MM.1S (cell line): ENCODE measurements at places on chromosomes 7 and 10.
A peak's percentile ranks its signal among the peaks of the same experiment; 100 is the strongest.

DNA sequence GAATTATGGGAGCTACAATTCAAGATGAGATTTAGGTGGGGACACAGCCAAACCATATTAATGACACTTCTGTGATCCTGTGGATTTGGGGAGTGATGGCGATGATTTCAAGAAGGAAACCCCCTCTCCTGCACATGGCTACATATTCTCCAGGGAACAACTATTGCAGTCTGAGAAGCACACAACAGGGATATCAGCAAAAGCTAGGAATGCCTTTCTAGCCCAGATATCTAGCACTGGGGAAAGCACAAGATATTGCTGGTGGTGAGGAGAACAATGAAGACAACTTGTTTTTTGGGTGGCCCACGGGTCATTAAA lies 24.3 kb downstream of the EPDR1 start:
- no peak for DNase-seq

GRCh38 chr7:8260871-8261694 lies 884 bp downstream of the ICA1 start:
- DNase-seq: peak; percentile 33

- peak; percentile 56 for DNase-seq
Observed at GRCh38 chr10:102643336-102644065, 778 bp upstream of the TRIM8 start.

DNA sequence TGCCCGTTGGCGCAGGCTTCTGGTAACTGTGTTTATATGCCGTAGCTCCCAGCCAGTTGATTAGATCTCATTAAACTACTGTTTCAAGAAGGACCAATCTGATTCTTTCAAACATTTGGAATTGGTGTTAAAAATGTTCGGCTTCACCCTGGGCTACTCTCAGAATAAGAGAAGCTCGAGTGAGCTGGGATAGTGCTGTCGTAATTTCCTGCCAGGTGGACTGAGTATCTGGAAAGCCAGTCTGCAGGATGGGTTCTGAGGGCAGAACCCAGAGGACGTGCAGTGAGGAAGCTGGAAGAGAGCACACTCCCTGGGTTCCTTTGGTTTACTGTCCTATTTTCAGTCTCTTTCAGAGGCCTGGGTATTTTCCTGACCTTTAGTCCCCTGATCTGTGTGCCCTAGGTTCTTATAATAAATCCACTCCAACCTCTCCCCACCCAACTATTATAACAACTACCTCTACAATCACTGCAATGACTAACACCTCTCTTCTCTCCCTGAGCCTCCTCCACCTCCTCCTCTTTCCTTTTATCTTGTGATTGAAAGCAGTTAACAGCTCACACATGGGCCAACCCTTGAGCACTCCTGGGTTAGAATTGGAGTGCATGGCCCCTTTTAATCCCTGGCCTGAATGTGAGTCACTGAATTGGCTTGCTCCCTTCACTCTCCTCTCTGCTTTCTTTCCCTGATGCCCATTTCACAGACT lies 63.0 kb downstream of the AOAH start:
- DNase-seq: no peak

GRCh38 chr10:107085665-107086525 lies 78.6 kb downstream of the SORCS1 start:
- DNase-seq: no peak

GRCh38 chr7:15167912-15168311 lies 265.4 kb upstream of the DGKB start:
- no peak for DNase-seq

GRCh38 chr10:121497513-121498470 lies 100.5 kb downstream of the FGFR2 start:
- no peak for DNase-seq

DNA sequence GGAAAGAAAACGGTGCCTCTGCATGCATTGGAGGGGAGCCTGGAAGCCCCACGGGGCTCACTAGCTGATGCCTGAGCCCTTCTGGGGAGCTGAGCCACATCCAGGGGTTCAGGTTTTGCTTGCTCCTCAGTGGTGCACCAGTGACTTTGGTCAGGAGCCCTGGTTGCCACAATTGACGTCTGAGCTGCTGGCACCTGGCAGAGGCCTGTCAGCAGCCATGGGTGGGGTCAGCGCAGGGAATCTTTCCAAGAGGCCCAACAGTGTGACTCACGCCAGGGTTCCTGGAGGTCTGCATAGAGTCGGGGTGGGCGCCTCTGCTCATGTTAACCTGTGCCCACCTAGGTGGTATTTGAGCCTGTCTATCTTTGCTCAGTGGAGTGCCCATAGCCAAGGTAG lies 138.7 kb downstream of the NEURL1 start:
- no peak for DNase-seq

DNA sequence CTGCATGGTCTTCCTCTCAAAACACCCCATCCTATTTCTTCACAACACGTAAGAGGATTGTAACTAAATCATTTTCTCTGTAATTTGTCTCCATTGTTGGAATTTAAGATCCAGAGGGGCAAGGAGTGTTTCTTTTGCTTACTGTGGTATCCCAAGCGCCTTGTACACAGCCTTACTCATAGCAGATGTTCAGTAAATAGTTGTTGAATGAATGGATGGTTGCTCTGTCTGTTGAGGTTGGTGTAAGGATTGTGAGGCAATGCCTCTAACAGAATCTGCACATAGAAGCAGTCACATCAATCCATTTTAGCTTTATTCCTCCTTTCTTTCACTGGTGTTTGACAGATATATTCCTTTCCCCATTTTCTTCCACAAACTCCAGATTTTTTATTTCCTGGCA lies 90.1 kb downstream of the ZNF365 start:
- DNase-seq: no peak

- DNase-seq: no peak
Observed at GRCh38 chr10:35637462-35637861, 4.6 kb downstream of the FZD8 start.

DNA sequence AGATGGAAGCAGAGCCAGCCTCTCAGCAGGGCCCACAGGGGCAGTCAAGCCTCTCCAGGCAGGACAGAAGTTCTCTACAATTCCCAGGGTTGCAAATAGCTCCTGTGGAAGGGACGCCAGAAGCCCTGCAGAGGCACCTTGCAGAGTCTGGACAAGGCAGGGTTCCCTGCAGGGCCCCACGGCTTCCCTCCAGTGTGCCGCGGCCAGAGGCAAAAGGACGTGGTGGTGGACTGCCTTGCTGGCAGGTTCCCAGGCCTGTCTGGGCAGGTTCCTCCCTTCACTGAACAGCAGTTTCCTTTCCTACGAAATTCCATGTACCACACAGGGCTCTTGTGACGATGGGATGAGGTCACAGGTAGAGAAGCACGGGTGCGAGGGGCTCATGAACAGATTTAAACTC lies 25.1 kb downstream of the UPP1 start:
- no peak for DNase-seq

DNA sequence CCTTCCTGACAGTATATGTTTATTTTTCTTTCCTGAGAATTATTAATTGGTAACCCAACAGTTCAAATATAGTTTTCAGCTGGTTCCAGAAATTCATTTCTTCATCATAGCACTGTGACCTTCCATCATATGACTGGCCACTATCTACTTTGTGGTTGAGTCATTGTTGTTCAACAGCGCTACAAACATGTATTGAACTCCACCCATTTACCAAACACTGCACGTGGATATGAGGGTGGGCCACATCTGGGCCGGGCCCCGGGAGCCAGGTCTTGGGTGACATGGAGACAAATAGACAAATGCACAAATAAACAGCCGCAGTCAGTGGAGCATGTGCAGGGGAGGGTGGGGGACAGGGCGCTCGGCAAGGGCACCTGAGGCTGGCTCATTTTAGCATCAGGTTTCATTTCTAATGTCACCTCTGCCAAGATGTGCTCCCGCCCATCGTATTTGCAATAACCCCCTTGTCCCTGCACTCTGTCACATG lies 24.0 kb upstream of the EEPD1 start:
- DNase-seq: no peak

GRCh38 chr7:78052112-78052511 lies 253.5 kb downstream of the PHTF2 start:
- DNase-seq: no peak

DNA sequence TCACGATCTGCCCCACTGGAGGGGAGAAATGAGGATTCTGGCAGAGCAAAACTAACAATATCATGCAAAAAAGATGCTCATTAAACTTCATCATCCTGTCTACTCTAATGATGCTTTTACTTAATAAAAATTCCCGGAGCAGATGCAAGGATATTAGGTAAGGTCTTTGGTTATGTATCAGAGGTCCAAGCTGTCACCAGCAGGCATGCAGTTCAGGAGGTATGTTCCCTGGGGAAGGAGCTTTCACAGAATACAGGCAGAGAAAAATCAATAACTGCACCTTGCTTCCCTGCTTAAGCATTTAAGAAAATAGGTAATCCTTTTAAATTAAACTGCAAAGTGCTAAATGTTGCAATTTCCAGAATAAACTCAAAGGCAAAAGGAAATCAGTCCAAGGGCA lies 81.6 kb upstream of the C1QL3 start:
- no peak for DNase-seq

GRCh38 chr7:78770422-78771410 lies 682.8 kb downstream of the MAGI2 start:
- peak; percentile 32 for DNase-seq

DNA sequence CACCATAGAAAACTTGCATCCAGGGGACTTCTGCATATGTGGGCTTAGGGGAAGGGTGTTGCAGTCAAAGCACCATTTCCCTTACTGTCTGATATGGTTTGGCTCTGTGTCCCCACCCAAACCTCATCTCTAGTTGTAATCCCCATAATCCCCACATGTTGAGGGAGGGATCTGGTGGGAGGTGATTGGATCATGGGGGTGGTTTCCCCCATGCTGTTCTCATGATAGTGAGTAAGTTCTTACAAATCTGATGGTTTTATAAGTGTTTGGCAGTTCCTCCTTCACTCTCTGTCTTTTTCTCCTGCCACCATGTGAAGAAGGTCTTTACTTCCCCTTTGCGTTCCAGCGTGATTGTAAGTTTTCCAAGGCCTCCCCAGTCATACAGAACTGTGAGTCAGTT lies 177.4 kb downstream of the ADK start:
- no peak for DNase-seq

DNA sequence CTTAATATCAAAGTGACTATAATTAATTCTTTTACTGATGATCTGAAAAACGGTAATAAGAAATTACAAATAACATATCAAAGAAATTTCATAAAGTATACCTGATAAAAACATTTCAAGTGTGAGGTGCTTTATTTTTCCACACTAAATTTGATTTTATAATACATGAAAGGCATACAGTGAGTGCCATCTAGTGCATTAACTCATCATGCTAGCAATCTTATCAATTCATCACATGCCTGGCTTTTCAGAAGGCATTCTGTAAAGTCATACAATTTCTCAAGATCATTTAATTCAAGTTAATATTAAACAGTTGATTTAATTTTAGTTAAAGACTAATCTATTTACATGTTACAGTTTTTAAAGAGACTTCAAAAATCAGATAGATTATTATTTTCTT lies 1020.9 kb downstream of the GATA3 start:
- DNase-seq: no peak

DNA sequence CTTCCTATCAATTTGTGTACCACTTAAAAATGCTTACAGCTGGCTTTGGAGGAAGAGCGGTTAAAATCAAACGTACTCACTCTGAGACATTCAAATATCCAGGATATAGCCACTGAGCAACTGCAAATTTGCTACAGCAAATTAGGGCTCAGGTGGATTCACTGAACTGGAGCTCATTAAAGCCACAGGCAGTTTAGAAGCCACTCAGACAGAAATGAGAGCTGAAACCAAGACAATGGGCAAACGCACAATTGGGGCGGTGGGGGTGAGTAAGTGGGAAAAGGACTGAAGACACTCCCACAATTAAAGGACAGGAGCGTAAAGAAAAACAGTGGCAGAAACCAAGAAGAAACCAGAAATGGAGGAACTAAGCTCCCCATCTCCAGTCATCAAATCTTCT lies 20.5 kb downstream of the MPP7 start:
- no peak for DNase-seq

DNA sequence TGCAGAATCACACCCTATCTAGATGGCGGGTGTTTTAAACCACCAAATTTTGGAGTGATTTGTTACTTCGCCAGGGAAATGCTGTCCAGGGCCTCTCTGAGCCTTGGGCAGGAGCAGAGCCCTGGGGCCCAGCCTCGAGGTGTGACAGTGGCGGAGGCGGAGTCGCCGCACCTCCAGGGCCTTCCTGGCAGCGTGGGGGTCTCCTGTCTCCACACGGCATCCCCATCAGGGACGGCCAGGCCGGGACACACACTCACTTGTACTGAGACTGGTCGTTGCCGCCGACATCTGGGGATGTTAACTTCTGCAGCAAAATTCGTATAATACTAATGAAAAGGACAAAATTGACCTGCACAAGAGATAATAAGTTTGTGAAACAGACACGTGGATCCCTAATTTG lies 110.7 kb downstream of the VIPR2 start:
- DNase-seq: no peak

DNA sequence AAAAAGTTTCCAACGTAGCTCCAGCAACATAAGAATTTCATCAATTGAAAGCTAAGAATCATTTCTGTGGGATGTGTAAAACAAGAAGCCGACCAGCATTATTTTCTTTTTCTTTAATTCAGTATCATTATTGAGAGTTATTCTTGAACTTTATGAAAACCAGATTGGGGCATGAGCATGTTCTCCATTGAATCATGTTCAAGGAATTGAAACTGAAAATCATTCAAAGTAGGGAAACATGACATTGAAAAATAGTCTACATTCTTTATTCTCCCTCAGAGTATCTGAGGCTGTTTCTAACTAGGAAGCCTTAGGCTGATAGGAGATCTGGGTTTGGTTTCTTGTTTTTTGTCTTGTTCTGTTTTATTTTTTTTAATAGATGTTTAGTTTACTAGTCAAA lies 253.7 kb downstream of the DYNC1I1 start:
- DNase-seq: peak; percentile 6

- no peak for DNase-seq
Observed at GRCh38 chr10:12091421-12091820, 22.7 kb downstream of the DHTKD1 start.

GRCh38 chr10:90096196-90096595 lies 394.8 kb downstream of the KIF20B start:
- no peak for DNase-seq

- DNase-seq: no peak
Observed at GRCh38 chr10:98623176-98623575, 176.4 kb upstream of the HPS1 start.

GRCh38 chr7:40009301-40009700 lies 59.2 kb downstream of the CDK13 start:
- no peak for DNase-seq

GRCh38 chr10:86372784-86373239 lies 6.2 kb upstream of the GRID1 start:
- DNase-seq: no peak

DNA sequence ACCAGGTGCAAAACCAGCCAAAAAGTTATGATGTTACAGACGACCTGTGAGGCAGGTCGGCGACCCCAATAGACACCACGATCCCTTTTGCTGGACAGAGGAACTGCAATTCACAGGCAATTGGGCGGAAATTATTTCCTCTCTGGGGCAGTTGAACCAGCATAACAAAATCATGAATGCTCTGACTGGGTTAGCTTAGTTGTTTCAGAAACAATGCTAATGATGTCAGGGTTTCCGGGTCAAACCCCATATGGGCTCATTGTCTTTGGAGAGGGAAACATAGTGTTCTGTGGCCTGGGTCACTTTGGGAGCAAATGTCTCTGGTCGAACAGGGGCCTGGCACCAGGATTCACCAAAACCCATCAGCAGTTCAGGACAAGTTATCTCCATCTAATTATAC lies 669.1 kb upstream of the NRP1 start:
- no peak for DNase-seq

- DNase-seq: no peak
Observed at GRCh38 chr10:7541137-7542087, 125.4 kb downstream of the ITIH5 start.
